ENCODE measurements at places on chromosomes 3 and 15. TPM values are rescaled to one million over a fixed set of nuclear protein-coding genes. Genes with fewer than 3 reads are reported as not detected.

C3orf49 gene
- not detected for polyA plus RNA-seq

ITIH1 gene
- polyA plus RNA-seq: not detected

TRPC1 gene
- polyA plus RNA-seq: 1.2 TPM

RRP9 gene
- 19.8 TPM for polyA plus RNA-seq

SLC2A2 gene
- not detected for polyA plus RNA-seq

CCR5 gene
- polyA plus RNA-seq: not detected

SETMAR gene
- polyA plus RNA-seq: 24.1 TPM

TRAT1 gene
- polyA plus RNA-seq: 326 TPM

INSYN1 gene
- not detected for polyA plus RNA-seq

HIGD2B gene
- polyA plus RNA-seq: 0.21 TPM

CHRNA7 gene
- polyA plus RNA-seq: 0.09 TPM

DLEC1 gene
- polyA plus RNA-seq: 0.73 TPM

PRRT3 gene
- polyA plus RNA-seq: 6.4 TPM

All from naive thymus-derived CD4-positive, alpha-beta T cell (primary cell).